ENCODE measurements at places on chromosomes 7 and 10.

DNA sequence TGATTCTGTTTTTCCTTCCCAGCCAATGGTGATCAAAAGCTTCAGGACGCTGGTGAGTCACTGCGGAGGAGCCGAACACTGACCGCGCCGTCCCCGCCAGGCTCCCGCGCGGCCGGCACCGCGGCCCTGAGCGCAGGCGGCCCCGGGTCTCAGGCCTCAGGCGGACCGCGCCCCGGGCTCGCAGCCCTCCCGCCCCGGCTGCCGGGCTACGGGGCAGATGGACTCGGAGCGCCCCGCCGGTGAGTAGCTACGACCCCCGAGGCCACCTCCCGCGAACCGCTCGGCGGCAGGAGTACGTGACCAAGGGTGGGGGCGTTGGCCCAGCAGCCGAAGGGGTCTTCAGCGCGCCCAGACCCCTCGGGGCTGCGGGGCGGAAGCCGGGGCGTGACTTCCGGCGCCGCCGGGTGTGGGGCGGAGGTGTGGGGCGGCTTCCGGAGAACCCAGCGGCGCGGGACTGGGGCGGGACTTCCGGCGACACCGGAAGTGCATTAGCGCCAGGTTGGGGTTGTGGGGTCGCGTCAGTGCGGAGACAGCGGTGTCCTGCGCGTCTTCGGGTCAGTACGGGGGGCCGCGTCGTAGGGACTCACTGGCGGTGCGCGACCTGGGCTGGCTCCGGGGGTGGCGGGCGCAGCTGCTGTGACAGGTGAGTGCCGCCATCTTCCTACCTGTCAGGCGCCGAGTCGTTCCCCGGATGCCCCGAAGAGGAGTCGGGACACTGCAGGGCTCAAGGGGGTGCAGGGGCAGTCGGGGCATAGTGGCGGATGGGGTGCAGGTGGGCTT, at the start of gene WDR37:
Gene WDR37, plus strand, starts transcription at position 60 of the 780 bp plus-strand sequence. CDS start 15,771 bp downstream, outside the sequence.
- DNase-seq: peak; percentile 78

GRCh38 chr7:113199841-113200240, 81.5 kb upstream of the SMIM30 start:
- peak; percentile 27 for DNase-seq

GRCh38 chr7:1533255-1533546, 2.7 kb downstream of the MAFK start:
- no peak for DNase-seq

DNA sequence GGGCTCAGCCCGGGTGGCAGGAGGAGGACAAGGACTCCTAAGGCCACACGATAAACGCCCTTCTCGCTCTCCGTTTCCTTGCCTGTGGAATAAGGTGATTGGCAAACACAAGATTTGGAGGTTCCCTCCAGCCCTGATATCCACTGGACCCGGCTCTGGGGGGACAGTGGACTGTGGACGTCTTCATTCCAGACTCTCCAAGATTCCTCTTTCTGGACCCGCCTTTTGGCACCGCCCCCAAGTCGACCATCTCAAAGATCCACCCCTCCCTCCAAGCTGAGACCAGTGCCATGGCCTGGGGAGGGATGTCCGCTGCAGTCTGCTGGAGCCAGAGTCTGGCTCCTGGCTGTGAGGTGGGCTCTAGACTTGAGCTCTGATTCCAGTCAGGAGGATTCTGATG, 23.6 kb downstream of the ZNF783 start:
- DNase-seq: no peak

- peak; percentile 51 for DNase-seq
Measured at GRCh38 chr7:24715661-24716479, 41.4 kb downstream of the GSDME start.

GRCh38 chr10:95382174-95382573, 91.4 kb upstream of the PDLIM1 start:
- no peak for DNase-seq

DNA sequence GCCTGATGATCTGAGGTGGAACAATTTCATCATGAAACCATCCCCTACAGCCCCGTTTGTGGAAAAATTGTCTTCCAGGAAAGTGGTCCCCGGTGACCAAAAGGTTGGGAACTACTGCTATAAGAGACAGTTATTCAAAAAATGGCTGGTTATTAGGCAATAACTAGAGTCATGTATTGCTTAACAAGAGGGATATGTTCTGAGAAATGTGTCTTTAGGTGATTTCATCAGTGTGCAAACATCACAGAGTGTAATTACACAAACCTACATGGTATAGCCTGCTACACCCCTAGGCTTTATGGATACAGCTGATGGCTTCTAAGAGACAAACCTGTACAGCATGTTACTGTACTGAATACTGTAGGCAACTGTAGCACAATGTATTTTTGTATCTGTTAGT, 71.3 kb upstream of the CSTF2T start:
- DNase-seq: peak; percentile 67

DNA sequence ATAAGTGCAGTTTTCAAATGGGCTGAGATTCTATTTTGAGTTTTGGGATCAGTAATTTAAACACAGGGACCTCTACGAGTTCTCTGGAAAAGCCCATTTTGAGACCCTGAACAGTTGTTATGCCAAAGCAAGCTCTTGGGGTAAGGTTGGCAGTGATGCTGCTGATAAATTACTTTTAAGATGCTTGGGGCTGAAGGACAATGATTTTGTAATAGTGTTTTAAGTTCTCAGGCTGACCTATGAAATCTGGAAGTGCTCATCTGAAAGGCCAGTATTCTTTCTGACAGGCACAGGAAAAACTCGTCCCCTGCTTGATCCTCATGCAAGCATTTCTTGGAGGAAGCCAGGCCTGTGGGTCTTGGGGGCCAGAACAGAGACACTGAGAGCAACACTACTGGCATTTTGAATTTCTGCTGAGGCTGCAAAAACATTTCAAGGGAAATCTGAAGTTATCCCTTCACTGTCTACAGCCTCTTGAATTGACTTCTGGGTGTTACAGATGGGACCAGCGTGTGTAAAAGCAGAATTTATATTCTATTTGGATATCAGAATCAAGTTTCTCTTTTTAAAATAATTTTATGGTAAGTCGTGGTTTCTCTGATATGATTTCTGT, 79.7 kb downstream of the AUTS2 start:
- DNase-seq: peak; percentile 17

DNA sequence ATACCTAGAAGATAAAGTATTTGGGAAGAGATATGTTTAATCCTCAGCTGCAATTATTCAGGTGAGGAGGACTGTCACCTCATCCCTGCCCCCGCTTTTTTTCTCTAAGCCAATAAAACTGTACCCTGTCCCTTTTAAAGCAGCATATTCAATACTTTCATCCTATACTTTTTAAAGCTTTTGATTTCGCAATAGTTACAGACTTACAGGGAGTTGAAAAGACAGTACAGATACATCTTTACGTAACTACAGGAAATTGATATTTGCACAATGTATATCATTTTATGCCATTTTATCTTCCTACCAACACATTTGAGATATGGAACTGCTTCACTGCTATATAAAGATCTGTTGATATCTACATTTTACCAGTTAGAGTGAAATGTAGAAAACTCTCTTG, 47.6 kb downstream of the STK17A start:
- DNase-seq: no peak

GRCh38 chr7:151454932-151455530, 15.1 kb upstream of the CRYGN start:
- DNase-seq: no peak

GRCh38 chr10:17029581-17030271, 99.9 kb downstream of the CUBN start:
- peak; percentile 69 for DNase-seq

DNA sequence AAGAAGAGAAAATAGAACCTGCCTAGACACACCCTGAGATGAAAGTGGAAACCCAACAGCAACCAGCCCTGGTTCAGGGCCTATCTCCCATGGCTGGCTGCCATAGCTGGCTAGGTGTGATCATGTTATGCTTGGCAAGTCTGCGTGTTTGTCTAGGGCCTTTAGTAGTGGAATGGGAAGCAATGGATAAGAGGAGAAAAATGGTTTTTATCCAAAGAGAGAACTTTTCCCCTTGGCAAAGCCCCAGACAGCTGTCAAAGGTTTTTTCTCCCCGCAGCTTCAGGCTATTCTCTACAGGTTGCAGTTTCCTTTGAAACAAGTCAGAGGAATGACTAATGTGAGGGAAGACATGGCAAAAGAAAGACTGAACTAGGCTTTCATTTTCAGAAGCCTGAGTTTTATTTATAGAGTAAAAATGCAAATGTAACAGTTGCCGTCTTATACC, 161.5 kb downstream of the SEMA3D start:
- no peak for DNase-seq

DNA sequence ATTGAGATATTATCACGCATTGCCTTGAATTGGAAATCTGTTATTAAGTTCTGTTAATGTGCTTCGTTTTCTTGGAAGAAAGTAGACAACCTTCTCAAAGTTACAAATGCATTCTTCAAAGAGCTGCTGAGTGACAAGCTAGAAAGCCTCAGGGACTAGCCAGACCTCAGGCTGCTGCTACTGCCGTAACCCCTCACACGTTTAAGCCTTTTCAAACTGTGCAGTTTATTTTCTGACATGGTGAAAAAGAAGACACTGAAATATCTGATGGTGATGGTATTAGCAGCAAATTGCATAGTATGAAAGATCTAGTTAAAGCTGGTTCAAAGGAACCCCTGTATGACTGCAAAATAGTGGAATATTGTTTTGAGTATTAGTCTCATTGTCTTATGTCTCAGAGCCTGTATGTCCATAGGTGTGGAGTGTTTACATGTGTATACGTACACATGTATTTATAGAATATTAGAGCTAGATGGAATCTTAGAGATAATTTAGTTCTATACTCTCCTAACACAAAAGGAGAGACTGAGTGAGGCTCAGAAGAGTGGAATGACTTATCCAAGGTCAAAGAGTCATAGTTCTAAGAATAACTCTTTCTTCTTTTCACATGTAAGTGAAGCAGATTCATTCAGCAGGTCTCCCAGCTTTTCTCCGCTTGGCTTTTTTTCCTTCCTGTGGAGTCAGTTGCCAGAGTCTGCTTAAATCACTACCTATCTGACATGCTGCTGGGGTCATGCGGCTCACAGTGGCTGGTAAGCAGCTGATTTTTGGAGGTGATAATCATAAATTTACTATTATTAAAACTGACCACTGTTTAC, 431.9 kb downstream of the PLXDC2 start:
- no peak for DNase-seq

Measured in fibroblast of gingiva (primary cell).